ENCODE measurements at places on chromosomes 4 and X. TPM values are rescaled to one million over a fixed set of nuclear protein-coding genes. Genes with fewer than 3 reads are reported as not detected.

EREG gene
- 0.36 TPM for total RNA-seq

CNKSR2 gene
- total RNA-seq, result 0.56 TPM

SYAP1 gene
- 55.0 TPM for total RNA-seq

- peak; percentile 90 for DNase-seq
These were observed 157.1 kb downstream of the VEGFC start for GRCh38 chr4:176635372-176636261.

- peak; percentile 48 for DNase-seq
These were observed 797 bp downstream of the PKD2 start for GRCh38 chr4:88008122-88008742.

DNA sequence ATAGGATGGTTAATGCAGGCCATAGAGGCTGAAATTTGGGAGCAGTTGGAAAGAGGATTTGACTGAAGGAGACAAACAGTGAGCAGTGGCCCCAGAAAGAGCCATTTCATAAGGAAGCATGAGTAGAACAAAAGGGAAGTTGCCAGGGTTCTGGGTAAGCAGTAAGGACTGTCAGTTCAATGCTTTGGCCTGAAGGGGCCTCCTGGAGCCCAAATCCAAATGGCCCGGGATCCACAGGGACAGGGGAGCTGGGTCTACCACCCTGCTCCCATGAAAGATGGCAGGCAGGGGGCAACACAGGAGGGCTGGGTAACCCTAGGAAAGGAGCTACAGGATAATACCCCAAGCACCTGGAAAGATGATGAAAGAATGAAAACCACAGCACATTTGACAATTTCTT, 4.1 kb upstream of the INTS6L start:
- no peak for DNase-seq

GRCh38 chrX:27163236-27163635, 299.9 kb downstream of the PPP4R3C start:
- no peak for DNase-seq
